CD4-positive, alpha-beta memory T cell (primary cell): ENCODE measurements at places on chromosomes 1 and 21. TPM values are rescaled to one million over a fixed set of nuclear protein-coding genes. Genes with fewer than 3 reads are reported as not detected.

The SAMD11 gene
- polyA plus RNA-seq = 0.10 TPM

GRCh38 chr1:14310476-14310875 is 288.0 kb upstream of the KAZN start:
- H3K4me1 ChIP-seq = no peaks in the 10 kb centered on the region
- no peak overlapping the region for H3K4me3 ChIP-seq
- H3K27ac ChIP-seq = no peak overlapping the region
- H3K36me3 ChIP-seq = no peaks in the 10 kb centered on the region
- H3K27me3 ChIP-seq = no peaks in the 10 kb centered on the region

GRCh38 chr1:235855811-235856429 is 10.8 kb downstream of the LYST start:
- no peaks in the 10 kb centered on the region for H3K36me3 ChIP-seq
- peaks cover 11% of the 10 kb centered on the region for H3K4me1 ChIP-seq
- H3K27ac ChIP-seq = no peak overlapping the region
- H3K27me3 ChIP-seq = no peaks in the 10 kb centered on the region

DNA sequence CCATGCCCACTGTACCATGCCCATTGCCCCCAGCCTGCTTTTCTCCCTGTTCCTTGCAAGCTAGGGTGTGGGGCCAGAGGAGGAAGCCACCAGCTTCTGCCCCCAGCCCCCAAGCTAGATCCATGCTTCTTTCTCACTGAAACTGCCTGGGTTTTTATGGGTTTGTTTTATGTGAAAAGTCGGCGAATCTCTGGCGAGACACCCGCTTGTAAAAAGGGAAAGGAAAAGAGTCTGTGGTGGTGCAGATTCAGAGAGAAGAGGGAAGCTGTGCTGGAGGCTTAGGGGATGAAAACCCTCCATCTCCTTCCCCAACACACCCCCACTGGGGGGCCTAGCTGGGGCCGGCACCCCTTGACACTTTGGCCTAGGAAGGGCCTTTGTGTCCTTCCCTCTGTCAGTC is 26.2 kb downstream of the GRHL3 start:
- DNase-seq = no peak
- H3K27ac ChIP-seq = no peak overlapping the region
- H3K4me3 ChIP-seq = no peak overlapping the region
- peaks cover 4% of the 10 kb centered on the region for H3K27me3 ChIP-seq

The SLC45A3 gene
- not detected for polyA plus RNA-seq

The LIX1L gene
- polyA plus RNA-seq = 35.7 TPM

DNA sequence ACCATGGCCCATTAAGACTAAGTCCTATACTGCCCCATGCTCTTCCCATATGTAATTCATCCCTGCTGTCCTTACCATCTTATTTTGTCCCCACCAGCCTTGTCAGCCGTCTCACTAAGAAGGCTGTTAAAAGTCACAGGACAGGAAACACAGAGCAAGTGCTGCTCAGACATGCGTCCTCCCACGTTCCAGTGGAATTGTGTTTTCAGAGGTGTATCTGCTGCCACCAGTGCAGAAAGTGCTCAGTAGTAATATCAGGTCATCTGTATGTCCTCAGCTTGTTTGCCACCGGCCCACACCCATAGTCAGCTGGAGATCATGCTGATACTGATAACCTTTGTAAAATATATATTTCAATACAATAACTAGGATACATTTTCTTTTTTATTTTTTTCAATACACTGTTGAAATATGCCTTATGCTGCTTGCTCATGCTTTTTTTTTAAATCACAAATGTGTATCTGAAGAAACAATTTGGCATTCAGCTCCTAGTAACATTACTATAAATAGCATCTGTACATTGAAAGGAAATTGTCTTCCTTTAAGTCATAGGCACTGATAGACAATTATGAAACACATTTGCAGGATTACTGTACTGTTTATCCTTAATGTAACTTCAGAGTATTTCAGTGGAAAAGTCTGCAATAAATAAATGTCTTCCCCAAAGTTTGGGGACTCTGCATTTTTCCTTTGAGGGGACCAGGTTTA is 156.9 kb downstream of the EDEM3 start:
- no peaks in the 10 kb centered on the region for H3K36me3 ChIP-seq
- no peak overlapping the region for H3K4me3 ChIP-seq
- no peaks in the 10 kb centered on the region for H3K27me3 ChIP-seq
- H3K4me1 ChIP-seq = no peaks in the 10 kb centered on the region

DNA sequence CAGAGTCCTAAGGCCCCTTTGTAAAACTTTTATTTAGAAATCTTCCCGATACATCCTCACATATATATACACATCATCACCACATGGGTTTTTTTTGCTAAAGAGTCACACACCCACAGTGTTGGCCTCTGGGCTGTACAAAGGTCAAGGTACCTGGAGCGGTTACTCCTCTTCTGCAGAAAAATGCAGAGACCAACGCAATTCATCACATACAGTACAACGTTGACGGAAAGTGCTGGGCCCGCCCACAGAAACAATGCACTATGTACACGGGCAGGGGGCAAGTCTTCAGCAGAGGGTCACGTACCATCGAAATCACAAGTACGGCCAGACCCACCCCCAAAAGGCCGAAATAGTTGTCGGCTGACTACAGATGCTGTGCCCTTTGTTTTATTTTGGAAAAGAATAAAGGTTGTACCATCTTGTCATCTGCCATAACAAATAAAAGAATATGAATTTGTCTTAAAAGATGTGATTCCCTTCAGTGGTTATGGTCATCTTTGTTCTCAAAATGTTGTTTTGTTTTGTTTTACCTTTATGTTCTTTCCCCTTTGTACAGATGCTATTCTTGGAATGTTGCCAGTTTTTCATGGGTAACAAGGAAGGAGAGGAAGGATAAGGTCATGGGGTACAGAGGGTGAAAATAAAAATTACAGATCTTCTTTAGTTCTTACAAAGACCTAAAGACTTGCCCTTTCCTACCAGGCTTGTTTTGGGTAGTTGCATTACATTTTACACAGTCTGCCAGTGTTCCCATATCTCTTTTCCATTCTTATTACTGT is 15.6 kb downstream of the TAL1 start:
- no peaks in the 10 kb centered on the region for H3K36me3 ChIP-seq
- H3K4me1 ChIP-seq = no peaks in the 10 kb centered on the region
- DNase-seq = no peak
- no peak overlapping the region for H3K4me3 ChIP-seq
- no peak overlapping the region for H3K27ac ChIP-seq

DNA sequence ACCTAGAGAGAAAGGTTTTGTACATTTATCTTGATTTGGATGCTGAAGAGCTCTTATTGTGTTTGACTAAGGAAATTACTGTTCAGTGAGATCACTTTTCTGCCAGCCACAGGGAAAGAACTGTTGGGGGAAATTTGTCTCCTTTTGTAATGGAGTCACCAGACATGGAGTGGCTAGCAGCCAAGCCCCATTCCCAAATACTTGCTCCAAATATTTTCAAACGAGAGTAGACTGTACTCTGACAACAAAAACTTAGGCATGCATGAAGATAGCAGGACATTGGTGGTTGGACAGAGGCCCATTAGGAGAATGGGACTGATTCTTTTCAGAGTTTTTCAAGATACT is 21.1 kb downstream of the IPO9 start:
- no peak overlapping the region for H3K4me3 ChIP-seq
- H3K4me1 ChIP-seq = peaks cover 7% of the 10 kb centered on the region
- DNase-seq = no peak
- H3K27me3 ChIP-seq = no peaks in the 10 kb centered on the region
- no peak overlapping the region for H3K27ac ChIP-seq
- H3K36me3 ChIP-seq = peaks cover 50% of the 10 kb centered on the region

The ANP32E gene
- 66.5 TPM for polyA plus RNA-seq

The NR1I3 gene
- polyA plus RNA-seq = not detected
